ENCODE measurements at places on chromosomes 3 and 15.
A peak's percentile ranks its signal among the peaks of the same experiment; 100 is the strongest.

DNA sequence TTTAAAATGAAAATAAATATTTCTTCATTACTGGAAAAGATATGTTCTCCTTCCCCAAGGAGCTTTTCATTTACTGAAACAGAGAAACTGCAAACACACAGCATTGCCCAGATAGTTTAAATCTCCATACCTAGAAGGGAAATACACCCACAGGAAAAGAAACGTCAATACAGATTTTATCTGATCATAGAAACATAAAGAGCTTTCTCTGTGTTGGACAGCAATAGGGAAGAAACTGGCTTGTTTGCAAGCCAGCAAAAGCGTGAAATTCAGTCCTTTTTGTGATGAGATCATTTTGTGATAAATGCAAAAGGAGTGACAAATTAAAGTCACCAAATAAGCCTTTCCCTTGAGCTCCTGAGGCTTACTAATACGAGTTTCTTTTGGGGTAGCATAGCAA lies 398.0 kb downstream of the TIGIT start:
- DNase-seq = no peak

GRCh38 chr3:56884387-56884786 lies 82.6 kb upstream of the ARHGEF3 start:
- DNase-seq = no peak

DNA sequence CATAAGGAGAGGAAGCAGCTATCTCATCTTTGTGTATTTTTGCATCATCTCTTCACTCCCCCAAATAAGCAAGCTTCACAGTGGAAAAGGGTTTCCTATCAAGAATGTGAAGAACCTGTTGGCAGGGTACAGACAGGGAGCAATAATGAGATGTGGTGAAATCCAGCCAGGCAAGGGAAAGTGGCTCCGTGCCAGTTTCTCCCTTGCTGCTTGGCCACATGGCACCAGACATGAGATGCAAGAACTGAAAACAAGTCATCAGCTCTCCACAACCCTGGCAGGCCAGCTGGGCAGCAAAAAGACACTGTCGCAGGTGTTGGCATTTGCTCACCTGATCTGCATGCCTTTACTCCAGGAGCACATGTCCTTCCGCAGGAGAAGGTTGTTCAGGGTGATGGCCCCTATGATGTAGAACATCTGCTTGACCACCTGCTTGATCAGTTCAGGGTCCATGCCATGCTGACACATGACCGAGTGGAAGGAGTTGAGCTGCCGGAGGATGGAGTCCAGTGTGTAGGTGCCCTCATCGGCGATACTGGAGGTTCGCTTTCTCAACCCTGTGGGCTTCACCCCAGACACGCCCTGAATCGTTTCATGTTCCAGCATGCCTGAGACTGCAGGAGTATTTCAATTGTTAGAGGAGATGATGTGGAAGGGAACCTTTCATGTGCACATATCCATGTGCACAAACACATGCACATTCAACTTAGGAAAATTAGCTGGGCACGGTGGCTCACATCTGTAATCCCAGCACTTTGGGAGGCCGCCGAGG lies 23.3 kb upstream of the MYO5C start:
- no peak for DNase-seq

GRCh38 chr3:69547461-69547880 lies 161.6 kb upstream of the FRMD4B start:
- no peak for DNase-seq

DNA sequence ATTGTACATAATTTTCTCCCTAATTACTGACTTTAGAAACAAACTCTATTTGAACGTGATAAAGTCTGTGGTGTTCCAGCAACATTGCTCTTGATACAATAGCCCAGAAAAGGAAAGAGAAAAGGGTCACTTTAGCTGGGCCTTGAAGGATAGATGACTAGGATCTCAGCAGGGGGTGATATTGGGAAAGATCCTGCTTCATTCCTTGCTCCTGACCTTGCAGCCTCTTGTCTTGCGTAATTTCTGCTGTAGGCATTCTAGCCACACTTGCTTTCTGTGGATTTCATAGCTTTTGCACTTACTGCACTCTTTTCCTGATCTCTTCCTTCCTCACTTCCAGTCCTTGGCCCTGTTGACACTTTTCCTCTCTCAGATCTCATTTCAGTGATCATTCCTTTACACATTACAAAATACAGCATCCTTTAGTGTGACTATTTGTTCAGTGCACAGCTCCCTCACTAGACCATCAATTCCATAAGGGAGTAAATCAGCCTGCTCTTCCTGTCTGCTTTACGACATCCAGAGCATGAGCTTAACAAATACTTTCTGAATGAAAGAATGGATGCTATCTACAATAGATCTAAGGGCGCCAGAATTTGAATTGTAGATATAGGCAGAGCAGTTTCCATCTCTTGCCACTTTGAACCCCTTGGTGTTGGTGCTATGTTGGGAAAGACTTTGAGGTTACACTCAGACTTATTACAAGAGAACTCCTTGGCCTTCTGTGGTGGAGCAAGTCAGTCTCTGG lies 559.6 kb upstream of the MDFIC2 start:
- no peak for DNase-seq

DNA sequence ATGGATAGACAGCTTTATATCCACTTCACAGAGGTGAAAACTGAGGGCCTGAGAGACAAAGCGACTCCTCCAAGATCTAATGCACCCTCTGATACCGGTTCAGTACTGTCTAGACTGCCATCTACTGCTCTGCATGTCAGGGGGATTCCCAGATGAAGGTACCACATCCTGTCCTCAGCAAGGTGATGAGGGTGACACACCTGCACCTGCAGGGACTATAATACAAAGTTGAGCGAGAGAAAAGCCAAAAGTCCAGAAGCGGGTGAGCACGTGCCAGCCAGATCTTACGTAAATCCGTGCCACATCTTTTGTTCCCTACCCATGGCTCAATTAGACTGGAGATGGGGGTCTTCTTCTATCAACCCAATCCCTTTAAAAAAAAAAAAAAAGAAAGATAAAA lies 32.4 kb upstream of the HES1 start:
- DNase-seq = peak; percentile 15

- DNase-seq = no peak
Measured at GRCh38 chr3:15263926-15264325, 57.9 kb downstream of the CAPN7 start.

DNA sequence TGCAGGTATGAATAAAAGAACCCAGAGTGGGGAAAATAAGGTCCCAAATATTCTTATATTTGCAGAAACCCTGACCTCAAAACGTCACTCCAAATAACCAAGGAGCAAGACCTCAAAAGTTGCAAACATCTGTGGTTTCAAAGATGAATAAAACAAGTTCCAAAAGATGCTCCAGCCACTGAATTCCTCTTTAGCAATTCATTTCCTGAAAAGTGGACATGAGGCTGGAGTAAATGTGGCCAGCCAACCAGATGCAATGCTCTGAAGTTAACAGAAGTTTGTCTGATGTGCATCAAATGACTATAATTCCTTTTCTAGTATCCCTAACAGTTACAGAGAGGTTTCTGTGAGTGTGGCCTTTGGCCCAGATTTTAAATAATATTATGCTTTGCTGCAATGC lies 71.2 kb upstream of the WNT5A start:
- no peak for DNase-seq

- DNase-seq = no peak
Measured at GRCh38 chr3:396293-396692, 199.7 kb downstream of the CHL1 start.

GRCh38 chr3:14142567-14143270 lies 17.9 kb downstream of the TMEM43 start:
- peak; percentile 33 for DNase-seq

DNA sequence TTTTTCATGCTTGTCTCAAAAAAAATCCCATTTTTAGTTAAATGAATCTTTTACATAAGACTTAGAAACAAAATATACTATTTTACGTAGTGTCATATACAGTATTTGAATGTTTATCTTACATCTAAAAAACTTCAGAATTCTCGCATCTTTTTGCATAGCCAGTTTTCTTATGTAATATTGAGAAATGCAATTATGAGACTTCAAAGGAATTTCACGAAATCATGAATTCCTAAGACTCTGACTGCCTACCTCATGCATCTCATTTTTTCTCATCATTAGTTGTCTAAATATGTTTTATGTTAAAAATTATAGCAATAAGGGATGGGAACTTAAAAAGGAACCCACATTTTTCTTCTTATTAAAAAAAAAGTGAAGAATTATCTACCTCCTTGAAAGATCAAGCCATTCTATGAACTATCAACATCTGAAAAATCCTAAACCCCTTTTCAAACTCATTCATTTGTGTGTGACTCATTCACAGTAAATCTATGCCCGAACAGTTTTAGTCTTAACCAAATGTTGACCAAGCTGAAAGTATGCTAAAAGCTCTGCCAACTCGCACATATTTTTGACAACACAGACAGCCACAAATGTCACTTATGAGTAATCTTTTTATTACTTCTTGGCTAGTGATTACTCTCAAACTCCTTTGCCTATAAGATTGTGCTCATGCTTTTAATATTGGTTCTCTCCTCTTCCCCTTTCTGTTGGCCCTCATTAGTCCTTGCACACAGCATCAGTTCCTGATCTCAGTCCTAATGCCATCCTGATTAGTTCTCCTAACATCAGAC lies 115.9 kb downstream of the DCLK3 start:
- no peak for DNase-seq

DNA sequence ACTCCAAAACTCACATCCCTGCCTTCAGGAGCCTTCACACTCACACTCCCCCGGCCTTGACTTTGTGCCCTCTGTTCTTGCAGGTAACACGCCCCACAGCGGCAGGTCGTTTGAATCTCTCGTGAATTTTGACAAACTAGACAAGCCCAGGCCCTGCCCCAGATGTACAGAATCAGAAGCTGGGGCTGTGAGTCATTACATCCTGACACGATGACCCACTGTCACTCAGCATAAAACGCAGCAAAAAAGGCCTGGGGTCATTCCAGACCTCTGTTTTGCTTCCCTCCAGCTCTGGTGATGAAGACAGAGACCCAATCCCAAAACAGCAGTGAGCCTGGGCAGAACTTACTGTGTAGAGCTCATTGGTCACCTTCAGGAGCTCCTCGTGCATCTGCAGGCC lies 116.4 kb upstream of the RAD18 start:
- DNase-seq = no peak

DNA sequence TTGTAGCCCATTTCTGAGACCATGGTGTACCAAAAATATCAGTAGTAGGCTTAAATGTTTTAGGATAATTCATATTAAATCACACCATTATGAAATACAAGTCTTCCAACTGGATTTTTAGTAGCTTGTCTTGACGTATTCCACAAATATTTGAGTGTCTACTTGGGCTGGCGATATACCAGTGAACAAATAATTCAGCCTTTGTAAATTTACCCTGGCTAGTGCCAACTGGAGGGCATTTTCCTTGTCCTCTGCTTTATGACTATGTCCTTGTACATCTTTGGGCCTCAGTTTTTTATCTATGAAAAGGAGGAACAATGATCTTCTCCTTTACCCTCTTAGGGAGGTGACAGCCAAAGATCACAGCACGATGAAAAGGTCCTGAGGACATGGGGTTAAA lies 114.8 kb downstream of the FRMD4B start:
- no peak for DNase-seq

DNA sequence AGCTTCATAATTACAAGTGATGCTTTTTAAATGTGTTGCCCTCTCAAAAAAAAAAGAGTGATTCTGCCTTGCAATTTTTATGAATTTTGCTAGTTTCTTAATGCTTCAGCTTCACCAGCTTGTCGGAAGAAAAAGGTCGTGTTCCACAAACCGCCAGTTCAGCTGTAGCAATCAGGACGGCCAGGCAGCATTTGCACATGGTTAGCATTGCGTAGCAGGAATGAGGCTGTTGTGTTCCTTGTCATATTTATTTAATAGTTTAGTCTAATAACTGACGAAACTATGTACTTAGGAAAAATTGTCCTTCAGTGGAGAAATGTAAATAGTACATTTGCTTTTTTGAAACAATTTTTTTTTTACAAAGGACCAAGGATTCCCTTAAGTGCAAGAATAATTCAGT lies 64.9 kb upstream of the SELENOK start:
- no peak for DNase-seq

DNA sequence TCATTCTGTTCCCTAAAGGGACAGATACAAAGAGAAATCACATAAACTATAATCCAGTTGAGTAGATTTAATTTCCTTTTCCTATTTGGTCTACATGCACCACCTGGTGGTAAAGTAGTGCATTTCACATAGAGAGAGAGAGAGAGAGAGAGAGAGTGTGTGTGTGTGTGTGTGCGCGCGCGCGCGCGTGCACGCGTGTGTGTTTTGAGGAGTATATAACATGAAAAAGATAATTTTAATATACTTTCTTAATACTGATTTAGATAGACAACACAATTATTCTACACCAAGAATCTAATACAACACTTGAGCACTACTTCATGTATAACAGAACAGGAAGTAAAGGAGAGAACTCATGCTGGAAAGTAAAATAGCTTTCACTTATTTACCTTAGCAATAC lies 1.1 kb upstream of the FGF7 start:
- peak; percentile 19 for DNase-seq

DNA sequence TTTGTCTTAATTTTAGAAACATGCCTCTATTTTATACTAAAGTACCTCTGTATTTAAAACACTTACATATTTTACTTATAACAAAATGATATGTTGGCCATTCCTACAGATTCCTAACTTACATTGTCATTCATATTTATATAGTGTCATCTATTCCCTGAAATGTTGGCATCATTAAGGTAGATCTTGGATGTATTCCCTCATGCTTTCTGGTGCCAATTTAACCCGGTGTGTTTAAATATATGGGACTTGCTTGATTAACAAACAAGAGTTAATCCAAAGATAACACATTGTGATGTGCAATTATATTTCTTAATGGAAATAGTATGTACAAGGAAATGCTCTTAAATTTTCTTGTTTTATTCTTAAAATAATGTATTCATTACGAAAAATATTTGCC lies 352.3 kb downstream of the NAALADL2 start:
- no peak for DNase-seq

- DNase-seq = no peak
Measured at GRCh38 chr3:142902356-142902755, 13.5 kb upstream of the PCOLCE2 start.

DNA sequence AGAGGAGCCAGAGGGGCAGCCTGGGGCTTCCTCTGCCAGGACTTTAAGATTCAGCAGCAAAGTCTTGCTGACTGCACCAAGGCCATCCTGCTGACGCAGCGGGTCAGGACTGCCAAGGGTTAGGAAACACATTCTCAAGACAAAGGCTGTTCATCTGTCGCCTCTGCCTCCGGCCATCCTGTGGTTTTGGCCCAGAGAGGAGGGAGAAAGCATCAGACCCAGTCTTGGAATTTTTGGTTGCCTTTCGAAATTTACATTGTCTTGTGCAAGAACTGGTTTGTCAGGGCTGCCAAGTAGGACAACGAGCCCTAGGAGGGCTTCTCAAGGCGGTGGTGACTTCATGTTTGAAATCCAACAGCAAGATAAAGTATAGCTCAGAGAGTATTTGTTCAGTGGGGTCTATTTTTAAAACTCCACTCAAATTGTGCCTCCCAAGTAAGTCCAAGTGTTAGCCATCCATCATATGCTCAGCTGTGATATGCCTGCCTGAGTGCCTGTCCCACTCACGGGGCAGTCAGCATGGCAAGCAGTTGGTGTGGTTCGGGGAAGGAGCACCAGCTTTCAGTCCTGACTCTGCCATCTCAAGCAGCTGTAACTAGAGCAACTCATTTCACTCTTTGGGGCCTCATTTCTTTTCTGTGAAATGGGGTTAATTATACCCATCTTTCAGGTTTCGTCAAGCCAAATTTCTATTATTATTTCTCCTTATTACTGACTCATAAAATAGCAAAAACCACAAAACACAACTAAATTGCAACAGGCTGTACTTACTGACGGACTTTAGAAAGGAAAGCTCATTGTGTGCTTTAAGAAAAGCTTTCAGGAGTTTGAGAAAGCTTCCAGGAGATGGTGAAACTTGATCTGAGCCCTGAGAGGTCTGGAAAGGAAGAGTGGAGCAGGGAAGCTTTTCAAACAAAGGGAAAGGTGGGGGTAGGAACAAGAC lies 42.4 kb upstream of the RHO start:
- no peak for DNase-seq

GRCh38 chr15:42919308-42919707 lies 1.3 kb downstream of the TTBK2 start:
- no peak for DNase-seq

Data from activated T-cell treated with anti-CD3 and anti-CD28 coated beads for 1 hour (primary cell).